ENCODE measurements at places on chromosomes 2 and 18. TPM values are rescaled to one million over a fixed set of nuclear protein-coding genes. Genes with fewer than 3 reads are reported as not detected.

GRCh38 chr2:200155652-200156051 lies 150.8 kb upstream of the SPATS2L start:
- no peak for DNase-seq

DNA sequence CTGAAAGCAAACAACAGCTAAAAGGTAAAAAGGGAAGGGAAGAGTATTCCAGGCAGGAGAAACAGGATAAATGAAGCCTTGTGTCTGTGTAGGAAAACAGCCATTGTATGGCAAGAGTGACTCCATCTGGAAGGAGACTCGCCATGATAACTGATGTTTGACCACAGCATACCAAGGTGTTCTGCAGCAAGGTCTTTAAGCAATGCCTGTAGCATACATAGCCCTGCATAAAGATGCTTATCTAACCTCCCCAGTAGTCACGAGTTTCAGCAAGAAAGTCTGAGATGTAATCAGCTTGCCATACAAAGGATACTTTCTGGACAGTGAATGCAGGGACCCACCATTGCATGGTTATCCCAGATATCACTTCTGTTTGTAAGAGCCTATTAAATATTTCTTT lies 11.9 kb upstream of the CCNT2 start:
- DNase-seq, result no peak

GRCh38 chr2:158772306-158773078 lies 22.6 kb upstream of the DAPL1 start:
- no peak for DNase-seq

GRCh38 chr2:54239427-54239826 lies 16.6 kb downstream of the TSPYL6 start:
- DNase-seq, result no peak

DNA sequence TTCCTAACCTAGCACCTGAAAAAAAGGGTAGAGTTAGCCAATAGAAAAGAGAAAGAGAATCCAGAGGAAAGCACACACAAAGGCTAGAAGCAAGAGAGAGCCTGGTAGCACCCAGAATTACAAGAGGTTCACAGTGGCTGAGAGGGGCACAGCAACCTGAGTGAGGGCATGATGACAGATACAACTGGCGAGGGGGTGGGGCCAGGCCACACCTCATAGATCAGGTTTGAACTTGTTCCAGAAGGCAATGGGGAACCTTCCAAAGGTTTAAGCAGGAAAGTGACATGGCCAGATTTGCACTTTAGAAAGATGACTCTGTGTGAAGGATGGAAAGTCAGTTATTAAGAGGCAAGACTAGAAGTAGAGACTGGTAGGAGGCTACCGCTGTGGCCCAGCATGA lies 148.0 kb downstream of the TTC32 start:
- DNase-seq, result no peak

- no peak for DNase-seq
Measured at GRCh38 chr2:37645362-37645761, 26.1 kb downstream of the CDC42EP3 start.

DNA sequence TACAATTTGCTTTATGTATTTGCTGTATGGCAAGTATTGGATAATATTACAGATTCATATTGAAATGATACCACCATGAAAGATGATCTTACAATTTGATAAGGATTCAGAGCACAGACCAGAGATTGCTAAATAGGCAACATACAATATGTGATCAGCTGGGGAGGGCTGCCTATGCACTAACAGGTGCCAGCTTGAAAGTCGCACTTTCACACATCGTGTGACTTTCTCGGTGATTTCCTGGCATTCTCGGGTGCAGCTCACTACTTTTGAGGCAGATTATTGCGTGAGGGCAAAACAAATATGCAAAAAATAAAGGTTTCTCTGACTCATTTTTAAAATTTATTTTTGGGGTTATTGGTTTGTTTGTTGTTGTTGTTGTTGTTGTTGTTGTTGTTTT lies 36.0 kb downstream of the RBMS1 start:
- DNase-seq, result no peak

DNA sequence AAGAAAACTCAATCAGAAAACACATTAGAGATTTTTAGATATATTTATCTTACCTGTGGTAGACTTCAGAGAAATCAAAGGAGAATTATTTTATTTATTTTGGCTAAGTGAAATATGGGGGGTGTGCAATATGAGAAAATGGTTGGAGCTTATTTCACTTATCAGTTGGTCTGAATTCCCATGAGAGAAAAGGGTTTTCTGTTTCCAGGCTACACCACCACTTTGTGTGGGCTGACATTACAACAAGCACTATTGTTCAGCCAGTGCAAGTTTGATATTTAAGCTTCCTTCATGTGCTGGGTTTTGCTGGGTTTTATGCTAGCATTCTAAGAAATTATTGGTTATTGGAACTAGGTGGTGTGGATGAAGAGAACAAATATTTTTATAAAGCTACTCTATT lies 33.5 kb downstream of the RMND5A start:
- no peak for DNase-seq

- DNase-seq, result no peak
Measured at GRCh38 chr2:238682536-238682935, 165.3 kb upstream of the TWIST2 start.

- no peak for DNase-seq
Measured at GRCh38 chr2:73489053-73489452, 103.4 kb downstream of the ALMS1 start.

- DNase-seq, result no peak
Measured at GRCh38 chr2:122323927-122324326, 568.5 kb downstream of the TSN start.

The TMEM178A gene
- total RNA-seq, result 0.38 TPM

The UCN gene
- total RNA-seq, result 0.52 TPM

The LHCGR gene
- total RNA-seq, result not detected

The R3HDM1 gene
- total RNA-seq, result 9.1 TPM

The FRZB gene
- total RNA-seq, result 0.51 TPM

The SCN1A gene
- total RNA-seq, result 0.03 TPM

The VPS54 gene
- total RNA-seq, result 18.1 TPM

The CDH19 gene
- 0.37 TPM for total RNA-seq

The SERPINB4 gene
- total RNA-seq, result not detected

All from pancreas (tissue), 10 donors.